HS-27A (cell line): ENCODE measurements at places on chromosomes 3 and 15.

GRCh38 chr3:111850537-111850936 is 8.5 kb upstream of the PHLDB2 start:
- no peak for DNase-seq

DNA sequence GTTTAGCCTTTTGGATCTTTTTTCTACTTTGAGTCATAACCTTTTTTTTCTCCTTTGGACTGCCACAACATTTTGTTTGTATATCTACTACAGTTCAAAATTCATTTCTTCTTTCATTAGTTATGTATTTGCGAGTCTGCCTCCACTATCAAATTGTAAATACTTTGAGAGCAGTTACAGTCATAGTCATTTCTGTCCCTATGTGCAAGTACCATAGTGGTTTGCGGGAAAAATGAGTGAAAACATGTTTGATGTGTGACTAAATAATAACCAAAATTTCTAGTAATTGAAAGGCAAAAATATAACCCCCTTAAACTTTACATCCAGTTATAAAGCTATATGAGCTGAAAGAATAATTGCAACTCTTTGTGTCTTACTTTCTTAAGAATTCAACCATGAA is 45.8 kb upstream of the CCDC50 start:
- DNase-seq = no peak

DNA sequence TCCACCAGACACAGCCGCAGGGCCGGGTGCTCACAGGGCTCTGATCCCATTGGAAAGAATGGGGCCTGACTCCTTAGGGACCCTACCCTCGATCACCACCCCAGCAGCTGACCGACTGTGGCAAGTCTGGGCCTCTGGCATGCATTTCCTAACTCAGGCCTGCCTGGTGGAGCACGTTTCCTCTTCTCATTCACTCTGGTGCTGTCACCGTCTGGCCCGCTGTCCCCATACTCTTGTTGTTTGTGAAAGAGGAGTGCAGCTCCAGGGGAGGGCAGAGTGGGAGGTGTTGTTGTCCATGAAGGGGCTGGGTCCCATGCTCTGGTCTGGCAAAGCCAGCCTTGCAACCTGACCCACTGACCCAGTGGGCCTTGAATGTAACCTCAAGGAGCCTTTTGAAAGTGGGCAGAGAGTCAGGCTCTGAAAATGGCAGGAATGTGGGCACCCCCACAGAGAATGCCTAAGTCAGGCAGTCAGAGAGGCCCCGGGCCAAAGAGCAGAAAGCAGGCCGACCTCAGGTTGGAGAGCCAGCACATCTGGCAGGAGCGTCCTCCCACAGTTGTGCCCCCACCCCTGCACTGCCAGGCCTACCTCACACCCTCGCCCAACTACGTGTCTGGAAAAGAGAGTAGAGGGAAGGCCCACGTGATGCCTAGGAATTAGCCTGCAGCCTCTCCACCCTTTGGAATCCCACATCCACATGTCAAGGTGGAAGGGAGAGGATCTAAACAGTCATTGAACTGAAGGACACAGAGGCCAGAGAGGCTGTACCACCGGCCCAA is 10.9 kb downstream of the SEMA7A start:
- DNase-seq = peak; percentile 99

GRCh38 chr3:112818289-112818688 is 28.4 kb downstream of the CD200R1L start:
- no peak for DNase-seq

- DNase-seq = no peak
Observed at GRCh38 chr3:21795152-21795837, 44.3 kb upstream of the ZNF385D start.

- no peak for DNase-seq
Observed at GRCh38 chr15:75786575-75786947, 56.7 kb upstream of the UBE2Q2 start.

- no peak for DNase-seq
Observed at GRCh38 chr3:124714223-124714853, 15.9 kb upstream of the UMPS start.

DNA sequence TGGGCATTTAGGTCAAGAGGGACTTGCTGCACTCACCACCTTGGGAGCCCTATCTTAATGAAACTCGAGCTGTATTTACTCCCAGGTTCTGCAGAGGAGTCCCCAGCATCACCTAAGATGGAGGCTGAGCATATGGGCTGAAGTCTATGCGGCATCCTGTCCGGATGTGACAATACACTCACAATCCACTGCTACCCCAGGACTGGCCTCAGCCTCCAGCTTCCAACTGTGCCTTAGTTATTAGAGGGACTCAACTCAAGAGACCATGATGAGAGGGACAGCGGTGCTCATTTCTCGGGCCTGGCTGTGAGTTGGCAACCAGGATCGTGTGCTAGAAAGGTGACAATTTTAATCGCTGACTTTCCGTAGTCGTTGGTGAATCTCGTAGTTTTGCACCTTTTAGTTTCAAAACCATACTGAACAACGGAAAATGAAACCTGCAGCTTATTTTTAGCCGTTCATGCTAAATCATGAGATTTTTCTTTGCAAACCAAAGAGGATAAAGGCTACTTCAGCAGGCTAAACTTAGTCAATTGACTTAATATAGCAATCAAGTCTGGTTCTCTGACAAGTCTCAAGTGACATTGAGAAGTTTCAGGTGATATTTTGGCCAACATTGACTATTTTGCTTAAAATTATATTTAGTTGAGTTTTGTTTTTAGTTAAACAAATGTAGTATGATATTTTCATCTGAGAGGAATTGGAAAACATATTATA is 11.1 kb downstream of the ZBTB38 start:
- DNase-seq = no peak

GRCh38 chr3:82978368-82978767 is 1216.9 kb upstream of the GBE1 start:
- DNase-seq = no peak

DNA sequence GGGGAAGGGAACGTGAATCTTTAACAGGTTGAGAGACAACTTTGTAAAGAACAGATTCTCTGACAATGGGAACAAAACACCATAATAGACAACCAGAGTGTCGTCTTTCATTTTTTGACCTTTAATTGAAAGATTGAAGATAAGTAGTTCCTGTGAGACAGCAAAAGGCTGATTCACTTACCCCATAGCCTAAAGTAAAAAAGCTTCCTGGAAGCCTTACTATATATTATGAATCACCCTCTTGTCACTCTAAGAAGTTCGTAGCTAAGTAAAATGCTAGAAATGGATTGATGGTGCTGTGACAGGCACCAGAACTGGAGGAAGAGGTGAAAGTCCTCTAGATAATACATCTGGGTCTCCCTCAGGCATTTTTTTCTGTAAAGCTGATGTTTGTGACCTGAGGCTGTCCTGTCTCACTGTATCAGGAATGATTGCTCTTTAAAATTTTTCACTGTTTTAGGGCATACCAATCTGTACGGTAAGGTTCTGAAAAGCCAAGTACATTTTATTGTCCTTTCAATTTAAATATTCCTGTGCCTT is 824.6 kb upstream of the SEMA6D start:
- DNase-seq = no peak

- no peak for DNase-seq
Observed at GRCh38 chr3:113952921-113953320, 5.1 kb downstream of the ZDHHC23 start.

GRCh38 chr3:33645060-33645647 is 72.9 kb downstream of the CLASP2 start:
- no peak for DNase-seq
